ENCODE measurements at places on chromosomes 5 and 9. TPM values are rescaled to one million over a fixed set of nuclear protein-coding genes. Genes with fewer than 3 reads are reported as not detected.

DNA sequence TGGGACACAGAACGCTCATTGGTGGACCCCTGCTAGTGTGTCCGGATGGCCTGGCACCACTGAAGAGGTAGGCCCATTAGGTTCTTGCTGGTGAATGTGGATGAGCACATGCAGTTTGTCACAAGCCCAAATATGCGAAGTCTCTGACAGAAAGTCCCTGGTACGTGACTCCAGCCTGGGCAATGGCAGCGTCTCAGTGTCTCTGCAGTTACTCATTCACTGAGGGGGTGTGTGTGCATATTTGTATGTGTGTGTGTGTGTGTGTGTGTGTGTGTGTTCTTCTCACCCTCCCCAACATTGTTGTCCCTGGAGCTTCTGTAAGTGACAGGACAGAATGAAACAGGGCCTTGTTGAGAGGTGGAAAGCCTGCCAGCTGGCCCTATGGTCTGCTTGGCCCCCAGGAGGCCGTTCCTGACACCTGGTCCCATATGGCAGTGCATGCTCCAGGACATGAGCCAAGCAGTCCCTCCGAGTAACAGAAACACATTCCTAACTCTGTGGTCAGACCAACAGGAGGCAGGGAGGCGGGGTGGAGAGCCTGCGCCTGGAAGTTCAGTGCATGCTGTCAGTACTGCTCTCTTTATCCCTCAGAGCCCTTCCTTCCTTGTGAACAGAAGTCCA, 169.9 kb downstream of the SLC28A3 start:
- no peak overlapping the region for H3K4me3 ChIP-seq
- no peak overlapping the region for H3K27ac ChIP-seq
- peaks cover 6% of the 10 kb centered on the region for H3K27me3 ChIP-seq
- DNase-seq = no peak

GRCh38 chr9:99264070-99264680, 42.1 kb downstream of the SEC61B start:
- no peaks in the 10 kb centered on the region for H3K36me3 ChIP-seq
- no peak overlapping the region for H3K4me3 ChIP-seq
- H3K4me1 ChIP-seq = peaks cover 4% of the 10 kb centered on the region

GRCh38 chr5:104189909-104190308, 627.3 kb upstream of the NUDT12 start:
- DNase-seq = no peak
- no peaks in the 10 kb centered on the region for H3K36me3 ChIP-seq
- H3K4me3 ChIP-seq = no peak overlapping the region

DNA sequence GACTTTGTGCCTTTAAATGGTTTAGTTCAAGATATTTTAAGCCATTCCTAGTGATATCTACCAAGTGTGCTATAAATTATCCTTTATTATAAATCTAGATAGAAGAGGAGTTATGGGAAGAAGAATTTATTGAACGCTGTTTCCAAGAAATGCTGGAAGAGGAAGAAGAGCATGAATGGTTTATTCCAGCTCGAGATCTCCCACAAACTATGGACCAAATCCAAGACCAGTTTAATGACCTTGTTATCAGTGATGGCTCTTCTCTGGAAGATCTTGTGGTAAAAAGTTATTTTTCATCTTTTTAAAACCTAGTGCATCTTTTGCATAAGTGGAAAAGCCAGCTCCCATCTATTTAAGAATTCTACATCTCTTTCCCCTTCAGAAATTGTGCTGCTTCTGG, 18.6 kb downstream of the SLC23A1 start:
- H3K36me3 ChIP-seq = peaks cover 27% of the 10 kb centered on the region
- H3K27ac ChIP-seq = no peak overlapping the region
- no peaks in the 10 kb centered on the region for H3K4me1 ChIP-seq
- no peak overlapping the region for H3K4me3 ChIP-seq

GRCh38 chr9:87494970-87495471, 2.6 kb upstream of the DAPK1 start:
- no peak overlapping the region for H3K27ac ChIP-seq
- peaks cover 6% of the 10 kb centered on the region for H3K27me3 ChIP-seq
- H3K4me1 ChIP-seq = peaks cover 24% of the 10 kb centered on the region

- H3K4me3 ChIP-seq = no peak overlapping the region
- H3K4me1 ChIP-seq = no peaks in the 10 kb centered on the region
- H3K27ac ChIP-seq = no peak overlapping the region
- H3K36me3 ChIP-seq = no peaks in the 10 kb centered on the region
- no peaks in the 10 kb centered on the region for H3K27me3 ChIP-seq
Observed at GRCh38 chr9:11199335-11199734, 586.5 kb upstream of the PTPRD start.

GRCh38 chr5:11898-12297, 80.1 kb upstream of the PLEKHG4B start:
- DNase-seq = no peak
- no peaks in the 10 kb centered on the region for H3K4me1 ChIP-seq
- no peaks in the 10 kb centered on the region for H3K36me3 ChIP-seq
- H3K27ac ChIP-seq = no peak overlapping the region
- H3K4me3 ChIP-seq = no peak overlapping the region
- peaks cover 7% of the 10 kb centered on the region for H3K27me3 ChIP-seq

GRCh38 chr9:2767800-2768677, 50.7 kb downstream of the KCNV2 start:
- no peak overlapping the region for H3K27ac ChIP-seq
- no peak for DNase-seq
- no peaks in the 10 kb centered on the region for H3K27me3 ChIP-seq
- peaks cover 33% of the 10 kb centered on the region for H3K36me3 ChIP-seq
- peaks cover 14% of the 10 kb centered on the region for H3K4me1 ChIP-seq

MCIDAS gene
- total RNA-seq = 0.17 TPM

UBE2QL1 gene
- 5.6 TPM for total RNA-seq

GABRA6 gene
- not detected for total RNA-seq

CD72 gene
- 1.5 TPM for total RNA-seq

F2R gene
- 8.5 TPM for total RNA-seq

TMEM232 gene
- total RNA-seq = 6.9 TPM

PRRC1 gene
- total RNA-seq = 102 TPM

MLANA gene
- total RNA-seq = 12.1 TPM

Measured in type B pancreatic cell (in vitro differentiated cells).